Hair follicular keratinocyte (primary cell): ENCODE measurements at places on chromosomes 1 and 21. TPM values are rescaled to one million over a fixed set of nuclear protein-coding genes. Genes with fewer than 3 reads are reported as not detected.

SRGAP2 gene
- 18.8 and 21.9 TPM in 2 replicates for total RNA-seq

TMEM82 gene
- total RNA-seq: not detected in 2 replicates

FMO3 gene
- not detected in 2 replicates for total RNA-seq

IFI44L gene
- 0.08 and 0.53 TPM in 2 replicates for total RNA-seq

OPTC gene
- total RNA-seq: not detected in 2 replicates

KCNA2 gene
- not detected in 2 replicates for total RNA-seq

RNU1-3 gene
- total RNA-seq: under 0.01 TPM in 2 replicates

MYOG gene
- total RNA-seq: not detected in 2 replicates

DCST1 gene
- not detected in 2 replicates for total RNA-seq

BSND gene
- total RNA-seq: not detected in 2 replicates

NLRP3 gene
- 2.1 and 7.0 TPM in 2 replicates for total RNA-seq

AXDND1 gene
- not detected in 2 replicates for total RNA-seq

RHOU gene
- 0.04 and 0.23 TPM in 2 replicates for total RNA-seq

DDI2 gene
- 6.4 and 8.6 TPM in 2 replicates for total RNA-seq

ASCL5 gene
- not detected in 2 replicates for total RNA-seq

HCN3 gene
- total RNA-seq: 0.38 and 0.55 TPM in 2 replicates

ERICH3 gene
- not detected in 2 replicates for total RNA-seq

PDC gene
- total RNA-seq: not detected in 2 replicates

UMODL1 gene
- not detected in 2 replicates for total RNA-seq

RHBDL2 gene
- total RNA-seq: 3.9 and 8.7 TPM in 2 replicates
